ENCODE measurements at places on chromosomes 6 and 20. TPM values are rescaled to one million over a fixed set of nuclear protein-coding genes. Genes with fewer than 3 reads are reported as not detected.
A peak's percentile ranks its signal among the peaks of the same experiment; 100 is the strongest.

GRCh38 chr6:11006061-11006460, 38.0 kb downstream of the ELOVL2 start:
- no peak for DNase-seq

DNA sequence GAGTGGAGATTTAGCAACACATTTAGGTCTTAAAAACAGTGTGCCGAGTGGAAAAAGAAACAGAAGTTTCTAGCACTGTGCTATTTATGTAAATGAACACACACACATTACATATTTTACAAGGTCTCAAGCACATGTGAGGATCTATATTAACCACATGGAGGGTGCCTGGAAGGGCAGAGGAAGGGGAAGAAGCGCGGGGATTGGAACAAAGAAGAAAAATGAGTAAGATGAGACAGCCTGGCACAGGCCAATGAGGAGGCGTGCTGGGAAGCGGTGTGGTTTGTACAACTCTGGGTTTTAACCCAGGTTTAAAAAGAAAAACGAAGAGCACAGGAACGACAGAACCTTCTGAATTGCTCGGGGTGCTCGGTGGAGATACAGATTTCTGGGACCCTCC, 5.7 kb downstream of the KCNG1 start:
- no peak for DNase-seq

- no peak for DNase-seq
Measured at GRCh38 chr6:364609-365540, 26.7 kb upstream of the IRF4 start.

DNA sequence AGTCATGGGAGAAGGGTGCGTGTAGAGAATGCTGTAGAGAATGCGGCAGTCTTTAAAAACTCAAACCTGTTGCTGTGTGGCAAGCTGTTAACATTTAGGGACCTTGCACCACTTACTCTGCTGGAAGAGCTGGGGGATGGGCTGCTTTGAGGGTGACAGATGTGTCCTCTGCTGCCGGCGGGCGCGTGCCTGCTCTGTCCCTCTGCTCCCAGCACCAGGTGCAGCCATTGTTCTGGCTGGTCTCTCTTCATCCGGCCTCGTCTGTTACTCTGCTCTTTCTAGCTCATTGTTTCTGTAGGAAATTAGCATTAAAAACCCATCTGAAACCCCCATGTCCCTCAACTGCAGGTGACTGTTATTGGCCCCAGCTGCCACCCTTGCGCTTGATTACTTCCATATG, 78.5 kb downstream of the CBFA2T2 start:
- no peak for DNase-seq

GRCh38 chr6:144343701-144344428, 58.7 kb downstream of the UTRN start:
- peak; percentile 65 for DNase-seq

DNA sequence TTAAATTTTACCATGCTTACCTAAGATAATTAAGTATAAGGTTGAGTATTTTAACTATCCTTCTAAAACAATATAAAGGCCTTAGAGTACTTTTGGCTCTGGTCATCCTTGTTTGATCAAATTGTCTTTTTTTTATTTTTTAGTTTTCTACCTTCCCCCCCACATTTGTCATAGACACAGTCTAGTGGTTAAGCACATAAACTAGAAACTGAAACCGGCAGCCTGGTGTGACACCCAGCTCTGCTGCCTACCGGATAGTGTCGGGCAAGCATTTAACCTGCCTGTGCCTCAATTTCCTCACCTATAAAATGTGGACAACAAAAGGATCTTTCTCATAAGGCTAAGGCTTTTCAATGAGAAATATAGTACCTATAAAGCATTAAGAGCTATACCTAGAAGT, 21.6 kb upstream of the TULP4 start:
- DNase-seq: peak; percentile 87

DNA sequence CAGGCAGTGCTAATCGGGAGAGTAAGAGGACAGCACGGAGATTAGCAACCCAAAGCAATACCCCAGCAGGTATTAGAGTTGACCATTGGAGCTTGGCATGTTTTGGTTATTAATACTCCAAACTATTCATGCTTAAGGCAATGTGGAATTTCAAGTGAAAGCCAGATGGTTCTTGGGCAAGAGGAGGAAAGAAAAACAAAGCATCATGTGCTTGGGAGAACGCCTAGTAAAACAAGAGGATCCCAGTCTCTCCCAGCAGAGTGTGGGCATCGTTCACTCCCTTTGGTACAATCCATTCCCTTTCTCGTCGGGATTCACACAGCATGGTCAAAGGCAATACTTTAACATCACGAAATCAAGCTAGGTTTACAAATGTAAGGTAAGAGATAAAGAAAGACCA, 349.8 kb downstream of the PRKN start:
- DNase-seq: no peak

DNA sequence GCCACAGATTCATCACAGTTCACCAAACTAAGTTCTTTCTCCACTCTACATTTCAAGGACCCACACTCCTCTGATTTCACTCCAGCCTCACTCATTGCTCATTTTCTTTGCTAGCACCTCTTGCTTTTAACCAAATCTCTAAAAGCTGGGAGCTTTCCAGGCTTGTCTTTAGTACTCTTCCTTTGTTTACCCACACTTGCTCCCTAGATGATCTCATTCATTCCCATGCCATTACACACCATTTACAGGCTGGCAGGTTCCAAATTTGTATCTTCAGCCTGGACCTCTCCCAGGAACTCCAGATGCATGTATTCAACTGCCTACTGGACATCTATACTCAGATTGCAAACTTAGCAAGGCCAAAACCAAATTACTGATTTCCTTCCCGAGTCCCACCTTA, 5.3 kb upstream of the GUCA1B start:
- DNase-seq: no peak

GRCh38 chr6:142262231-142262630, 39.6 kb upstream of the ADGRG6 start:
- no peak for DNase-seq

DNA sequence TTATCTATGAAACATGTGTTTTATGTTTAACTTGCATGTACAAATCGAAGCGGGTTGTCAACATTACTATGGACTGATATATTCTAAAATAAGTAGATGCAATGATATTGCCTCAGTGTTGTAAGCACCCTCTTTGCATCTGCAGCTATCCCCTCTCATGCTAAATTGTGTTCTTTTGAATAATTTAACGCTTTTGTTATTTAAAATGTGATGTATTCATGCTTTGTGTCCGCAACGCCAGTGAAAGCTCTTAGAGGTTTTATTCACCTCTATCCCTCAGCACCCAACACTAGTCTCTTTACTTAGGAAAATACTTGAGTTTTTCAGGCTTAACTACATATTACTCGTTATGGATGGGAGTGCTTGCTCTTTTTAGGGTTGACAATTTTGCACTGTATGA, 173.7 kb upstream of the ID4 start:
- DNase-seq: no peak

GRCh38 chr6:87366072-87366827, 21.6 kb downstream of the C6orf163 start:
- DNase-seq: no peak

DNA sequence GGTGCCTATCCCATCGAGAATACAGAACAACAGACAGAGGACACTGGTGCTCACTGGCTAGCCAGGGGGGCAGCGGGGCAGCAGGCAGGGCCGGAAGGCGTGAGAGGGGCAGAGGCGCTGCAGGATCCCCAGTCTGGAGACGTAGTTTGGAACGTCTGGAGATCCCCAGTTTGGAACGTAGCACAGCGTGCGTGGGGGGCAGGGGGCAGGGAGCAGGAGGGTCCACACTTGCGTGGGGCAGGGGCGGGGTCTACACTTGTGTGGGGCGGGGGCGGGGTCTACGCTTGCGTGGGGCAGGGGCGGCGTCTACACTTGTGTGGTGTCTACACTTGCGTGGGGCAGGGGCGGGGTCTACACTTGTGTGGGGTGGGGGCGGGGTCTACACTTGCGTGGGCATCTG, 107.2 kb downstream of the DACT2 start:
- DNase-seq: no peak

DNA sequence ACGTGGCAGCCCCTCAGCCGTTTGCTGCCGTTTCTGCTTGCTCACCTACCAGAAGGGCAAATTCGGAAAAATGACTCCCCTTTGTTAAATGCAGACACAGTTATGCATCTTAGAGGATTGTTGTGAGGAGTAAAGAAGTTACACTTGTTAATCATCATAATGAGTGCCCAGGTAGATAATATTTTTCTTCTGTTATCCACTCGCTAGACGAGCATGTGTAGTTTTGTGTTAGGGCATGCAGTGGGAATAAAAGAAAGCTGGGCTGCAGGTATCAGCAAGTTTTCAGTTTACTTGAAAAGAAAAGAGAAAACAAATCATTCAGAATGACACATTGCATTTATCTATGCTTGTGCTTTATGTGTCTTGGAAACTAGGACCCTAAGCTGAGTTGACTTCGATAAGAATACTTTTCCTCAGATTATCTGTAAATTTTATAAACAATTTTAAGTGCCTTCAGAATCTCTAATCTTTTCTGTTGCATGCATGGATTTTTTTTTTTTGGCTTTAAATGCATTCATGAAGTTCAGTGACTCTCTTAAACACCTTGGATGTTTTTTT, 365.3 kb downstream of the QKI start:
- no peak for DNase-seq

GRCh38 chr20:48959899-48960550, 38.5 kb downstream of the ARFGEF2 start:
- no peak for DNase-seq

DNA sequence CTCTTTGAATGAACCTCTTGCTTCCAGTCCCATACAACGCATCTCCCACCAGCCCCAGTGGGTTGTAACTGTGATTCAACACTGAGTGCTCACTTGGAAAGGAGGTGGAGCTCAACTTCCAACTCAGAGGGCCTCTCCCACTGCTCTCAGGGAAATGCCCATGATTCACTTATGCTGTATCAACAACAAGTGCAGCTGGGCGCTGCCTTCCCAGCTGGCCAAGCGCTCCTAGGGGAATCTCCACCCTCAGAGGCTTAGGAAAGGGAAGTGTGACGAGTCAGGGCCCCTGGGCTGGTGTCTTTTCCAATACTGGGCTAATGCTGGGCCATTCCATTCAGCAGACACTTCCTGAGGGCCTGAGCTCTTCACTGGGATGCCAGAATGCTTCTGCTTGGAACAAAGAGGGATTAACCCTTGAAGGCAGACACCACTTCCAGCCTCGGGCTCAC, 8.1 kb upstream of the OCSTAMP start:
- DNase-seq: no peak

GRCh38 chr6:12842114-12842513, 125.5 kb downstream of the PHACTR1 start:
- no peak for DNase-seq

DNA sequence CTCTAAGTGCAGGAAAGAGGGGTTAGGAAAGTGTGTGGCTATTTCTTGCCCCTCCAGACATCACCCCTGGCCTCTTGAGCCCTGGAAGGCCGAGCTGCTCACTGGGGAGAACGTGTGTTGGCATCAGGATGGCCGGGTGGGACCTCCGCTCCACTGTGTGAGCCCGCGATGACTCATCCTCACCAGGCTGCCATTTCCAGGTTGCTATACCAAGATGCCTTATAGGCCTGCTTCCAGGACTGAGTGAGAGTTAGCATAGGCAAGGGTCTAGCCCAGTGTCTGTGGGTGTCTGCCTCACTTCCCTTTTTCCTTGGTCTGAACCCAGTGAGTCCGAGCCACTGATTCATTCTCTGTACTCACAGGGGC, 105.0 kb downstream of the MRPL14 start:
- DNase-seq: no peak

DNA sequence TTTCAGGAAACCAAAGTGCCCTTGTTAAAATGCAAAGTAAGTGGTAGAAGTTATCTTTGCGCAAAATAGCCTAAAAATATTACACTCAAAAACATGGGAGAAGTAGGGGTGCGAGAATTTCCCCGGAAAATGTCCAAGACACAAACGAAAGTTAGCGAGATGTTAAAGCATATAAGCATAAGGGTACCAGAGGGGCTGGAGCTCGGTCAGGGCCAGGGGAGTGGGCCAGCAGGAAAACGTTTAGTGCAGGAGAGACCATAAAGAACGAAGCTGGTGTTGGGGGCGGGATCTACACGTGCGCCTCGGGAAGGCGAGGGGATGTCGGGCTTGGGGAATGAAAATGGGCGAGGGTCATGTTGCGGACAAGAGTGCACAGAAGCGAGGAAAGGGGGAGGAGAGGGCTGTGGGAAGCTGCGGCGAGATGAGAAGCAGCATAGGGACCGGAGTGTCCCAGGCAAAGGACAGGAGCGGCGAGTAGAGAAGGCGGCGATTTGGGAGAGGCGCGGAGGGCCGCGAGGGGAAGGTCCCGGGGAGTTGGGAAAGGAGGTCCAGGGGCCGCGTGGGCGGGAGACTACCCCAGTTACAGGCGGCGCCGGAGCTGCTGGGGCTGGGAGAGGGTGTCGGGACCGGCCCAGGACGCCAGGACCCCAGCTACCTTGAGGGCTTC, 600 bp downstream of the XPO5 start:
- DNase-seq: no peak

DNA sequence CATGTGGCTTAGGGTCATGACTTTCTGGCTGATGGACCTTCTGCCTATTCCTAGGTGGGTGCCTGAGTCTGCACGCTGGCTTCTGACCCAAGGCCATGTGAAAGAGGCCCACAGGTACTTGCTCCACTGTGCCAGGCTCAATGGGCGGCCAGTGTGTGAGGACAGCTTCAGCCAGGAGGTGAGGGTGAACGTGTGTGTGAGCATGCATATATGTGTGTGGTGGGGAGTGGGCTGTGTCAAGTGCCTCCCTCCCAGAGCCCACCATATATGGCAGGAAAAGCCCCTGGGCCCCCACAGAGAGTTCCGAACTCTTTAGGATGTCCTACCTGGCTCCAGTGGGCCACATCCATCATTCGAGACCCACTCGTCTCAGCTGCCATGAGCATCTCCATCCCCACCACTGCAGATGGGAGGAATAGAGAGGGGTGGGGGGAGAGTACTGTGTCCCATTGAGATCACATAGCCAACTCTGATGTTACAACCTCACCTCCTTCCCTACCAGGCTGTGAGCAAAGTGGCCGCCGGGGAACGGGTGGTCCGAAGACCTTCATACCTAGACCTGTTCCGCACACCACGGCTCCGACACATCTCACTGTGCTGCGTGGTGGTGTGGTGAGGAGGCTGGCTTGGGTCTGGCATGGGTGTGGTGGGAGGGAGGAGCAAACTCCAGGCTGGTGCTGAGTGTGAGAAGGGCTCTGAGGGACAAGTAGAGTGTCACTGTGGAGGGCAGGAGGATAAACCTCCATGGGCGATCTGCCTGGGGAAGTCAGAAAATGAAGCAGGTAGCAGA, 3.2 kb downstream of the SLC22A7 start:
- DNase-seq: no peak

The RSPO4 gene
- not detected for total RNA-seq

The TGIF2 gene
- 32.5 TPM for total RNA-seq

The TOX2 gene
- 1.8 TPM for total RNA-seq

The OPN5 gene
- total RNA-seq: not detected

The UBE2C gene
- total RNA-seq: 206 TPM

The C6orf15 gene
- total RNA-seq: not detected

The PI3 gene
- total RNA-seq: not detected

The PKIB gene
- total RNA-seq: 0.91 TPM

The KCNS1 gene
- total RNA-seq: 0.49 TPM

The GSTA1 gene
- not detected for total RNA-seq

The TBXT gene
- total RNA-seq: not detected

The ARHGAP18 gene
- total RNA-seq: 14.1 TPM

The TFAP2B gene
- total RNA-seq: not detected
